Activated CD4-positive, alpha-beta T cell treated with anti-CD3 and anti-CD28 coated beads, Interleukin-2, Interleukin-6, amounts not matched to agents 100 ng/mL and 50 ng/mL, durations not matched to agents 16 hours and 8 hours (primary cell): ENCODE measurements at places on chromosomes 3 and 15.

DNA sequence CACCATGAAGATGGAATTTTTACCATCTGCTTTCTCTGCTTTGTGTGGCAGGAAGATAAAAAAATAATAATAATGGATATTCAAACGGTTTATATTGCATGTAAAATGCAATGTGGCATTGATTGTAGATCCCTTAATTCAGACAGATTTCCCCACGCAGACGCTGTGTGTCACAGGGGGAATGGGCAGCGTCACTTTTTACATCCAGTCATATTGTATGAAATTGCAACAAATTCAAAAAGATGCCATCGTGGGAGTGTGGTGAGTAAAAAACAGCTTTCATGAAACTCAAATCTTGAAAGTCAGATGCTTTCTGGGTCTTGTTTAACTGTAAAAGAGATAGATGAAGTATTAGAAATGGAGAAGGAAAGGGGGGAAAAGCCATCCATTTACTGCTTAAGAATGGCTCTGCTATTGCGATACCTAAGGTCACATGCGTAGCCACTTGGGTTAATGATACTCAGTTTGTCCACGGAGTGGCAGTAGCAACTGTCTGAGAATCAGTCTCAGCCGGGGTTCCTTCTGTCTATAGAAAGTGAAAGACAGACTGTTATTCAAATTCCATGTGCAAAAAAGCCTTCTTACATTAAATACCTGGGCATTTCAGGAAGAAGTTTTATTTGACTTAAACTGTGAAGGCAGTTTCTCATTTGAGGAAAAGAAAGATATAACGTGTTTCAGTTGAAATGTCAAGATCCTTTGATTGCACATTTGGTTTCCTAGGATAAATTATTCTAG lies 28.5 kb downstream of the BTD start:
- DNase-seq = peak; percentile 86

DNA sequence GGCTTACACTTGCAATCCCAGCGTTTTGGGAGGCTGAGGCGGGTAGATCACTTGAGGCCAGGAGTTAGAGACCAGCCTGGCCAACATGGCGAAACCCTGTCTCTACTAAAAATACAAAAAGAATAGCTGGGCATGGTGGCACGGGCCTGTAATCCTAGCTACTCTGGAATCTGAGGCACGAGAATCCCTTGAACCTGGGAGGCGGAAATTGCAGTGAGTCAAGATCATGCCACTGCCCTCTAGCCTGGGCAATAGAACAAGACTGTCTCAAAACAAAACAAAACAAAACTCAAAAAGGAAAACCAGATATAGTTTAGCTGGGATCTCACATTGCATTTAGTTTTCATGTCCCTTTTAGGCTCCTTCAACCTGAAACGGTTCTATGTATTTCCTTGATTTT lies 2.9 kb upstream of the USP50 start:
- DNase-seq = no peak

GRCh38 chr15:79416876-79417275 lies 15.3 kb upstream of the MINAR1 start:
- DNase-seq = no peak

- DNase-seq = no peak
These were observed 29.3 kb downstream of the CTSH start for GRCh38 chr15:78915341-78916087.

GRCh38 chr15:65916664-65917406 lies 47.5 kb downstream of the RAB11A start:
- peak; percentile 70 for DNase-seq
